ENCODE measurements at places on chromosomes 5 and 9.

- DNase-seq: no peak
These were observed 308.2 kb downstream of the ACTL7B start for GRCh38 chr9:108547411-108548135.

DNA sequence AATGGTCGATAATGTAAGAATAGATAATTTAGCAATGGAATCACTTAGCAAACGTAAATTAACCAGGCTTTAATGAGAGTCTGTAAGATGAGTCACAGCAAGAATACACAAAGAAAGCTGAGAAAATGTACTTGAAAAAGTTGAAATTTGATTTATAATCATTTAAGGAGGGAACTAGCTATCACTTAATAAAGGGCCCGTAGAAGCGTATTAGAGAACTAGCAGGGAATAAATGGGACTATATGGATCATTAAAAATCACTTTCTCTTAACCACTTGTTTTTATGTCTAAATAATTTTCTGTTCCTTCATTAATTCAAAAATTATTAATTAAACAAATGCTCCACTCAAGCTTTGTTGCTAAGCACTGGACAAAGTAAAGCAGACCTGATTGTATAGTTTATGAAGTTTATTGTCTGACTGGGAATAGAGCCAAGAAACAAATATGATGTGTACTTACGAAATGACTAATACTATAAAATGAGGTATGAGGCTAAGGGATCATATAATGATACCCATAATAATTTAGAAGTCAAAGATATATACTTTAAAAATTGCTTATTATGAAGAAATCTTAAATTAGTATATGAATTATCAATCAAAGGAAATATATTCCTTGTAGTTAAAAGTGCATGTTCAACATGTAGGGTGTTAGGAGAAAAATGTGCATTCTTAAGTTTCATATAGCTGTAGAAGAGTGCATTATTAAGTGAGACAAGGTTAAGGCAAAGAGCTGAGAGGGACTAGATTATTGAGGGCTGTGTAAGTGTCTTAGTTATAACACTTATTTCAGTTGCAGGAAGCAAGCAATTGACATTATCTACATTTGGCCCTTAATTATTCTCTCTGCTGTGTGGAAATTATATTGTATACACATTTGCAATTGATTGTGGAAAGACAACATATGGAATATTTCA, 196.8 kb downstream of the PRDM9 start:
- DNase-seq: no peak

DNA sequence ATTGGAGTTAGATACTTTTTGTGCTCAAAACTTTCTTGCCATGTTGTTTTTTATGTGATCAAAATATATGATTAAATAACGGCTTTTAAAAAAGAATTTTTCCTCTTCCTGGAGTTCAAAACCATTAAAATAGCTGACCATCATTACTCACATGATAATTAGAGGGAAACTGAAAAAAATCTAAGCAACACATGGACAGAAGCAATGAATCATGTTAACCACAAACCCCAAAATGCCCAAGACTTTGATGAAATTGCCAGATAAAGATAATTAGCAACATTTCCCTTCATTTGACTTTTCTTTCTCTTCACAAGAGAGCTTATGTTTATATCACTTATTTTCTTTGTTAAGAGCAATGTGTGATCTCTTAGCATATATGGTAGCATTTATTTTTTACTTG, 1294.2 kb downstream of the EFNA5 start:
- peak; percentile 44 for DNase-seq

DNA sequence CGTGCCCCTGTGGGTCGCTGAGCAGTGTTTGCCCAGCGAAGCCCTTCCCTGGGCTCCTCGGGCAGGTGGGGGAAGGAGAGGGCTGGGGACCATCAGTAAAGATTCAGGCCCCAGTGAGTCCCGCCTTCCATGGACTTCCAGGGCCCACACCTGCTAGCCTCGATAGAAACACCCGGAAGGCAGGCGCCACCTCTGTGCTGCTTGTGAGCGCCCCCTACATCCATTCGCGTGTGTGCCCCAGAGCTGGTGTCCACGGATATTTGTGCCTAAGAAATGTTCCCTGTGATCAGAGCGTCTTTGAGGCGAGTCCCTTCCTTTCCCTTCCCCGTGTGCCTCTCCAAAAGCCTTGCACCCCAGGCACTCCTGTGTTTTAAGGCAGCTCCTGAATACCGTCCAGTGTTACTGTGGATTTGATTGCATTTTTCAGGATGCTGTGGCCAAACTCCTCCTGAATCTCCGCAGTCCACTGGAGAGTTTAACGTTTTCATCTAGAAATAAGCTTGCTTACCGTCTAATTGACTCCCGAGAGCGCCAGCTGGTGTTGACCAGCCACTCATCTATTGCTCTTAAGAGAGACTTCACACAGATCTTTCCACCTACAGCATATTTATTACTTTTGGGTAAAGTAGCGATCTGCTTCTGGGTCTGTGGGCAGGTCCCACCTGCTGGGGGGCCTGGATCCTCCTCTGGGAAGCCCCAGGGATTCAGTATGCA, 101.4 kb downstream of the COL5A1 start:
- no peak for DNase-seq

DNA sequence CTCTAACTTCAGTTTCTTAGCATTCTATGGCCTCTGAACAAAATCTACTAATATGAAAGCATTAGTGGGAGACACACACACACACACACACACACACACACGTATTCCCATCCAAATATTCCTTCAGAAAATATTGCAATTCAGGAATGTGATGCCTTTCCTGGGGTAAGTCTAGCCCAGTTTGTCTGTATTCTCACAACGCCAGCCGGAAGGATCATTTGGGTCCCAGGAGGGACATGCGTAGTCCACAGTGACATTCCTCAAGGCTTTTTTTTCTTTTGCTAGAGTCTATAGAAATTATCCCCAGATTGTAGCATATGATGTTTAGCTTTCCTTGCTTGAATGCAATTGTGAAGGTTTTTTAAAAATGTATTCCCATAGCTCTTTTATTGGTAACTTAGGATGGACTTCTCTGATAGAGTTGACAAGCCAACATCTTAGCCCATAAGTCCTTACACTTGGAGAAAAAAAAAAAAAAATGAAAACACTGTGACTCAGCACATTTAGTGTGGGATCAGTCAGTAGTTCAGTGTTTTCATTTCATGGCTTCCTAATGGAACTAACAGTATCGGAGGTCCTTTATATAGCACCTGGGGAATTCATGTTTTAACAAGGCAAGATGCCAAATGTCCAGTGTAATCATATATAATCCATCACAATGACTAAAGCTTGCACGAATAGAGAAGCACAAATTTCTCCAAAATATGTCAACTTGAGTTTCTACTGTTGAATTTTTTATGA, 316.5 kb downstream of the DIRAS2 start:
- peak; percentile 70 for DNase-seq

DNA sequence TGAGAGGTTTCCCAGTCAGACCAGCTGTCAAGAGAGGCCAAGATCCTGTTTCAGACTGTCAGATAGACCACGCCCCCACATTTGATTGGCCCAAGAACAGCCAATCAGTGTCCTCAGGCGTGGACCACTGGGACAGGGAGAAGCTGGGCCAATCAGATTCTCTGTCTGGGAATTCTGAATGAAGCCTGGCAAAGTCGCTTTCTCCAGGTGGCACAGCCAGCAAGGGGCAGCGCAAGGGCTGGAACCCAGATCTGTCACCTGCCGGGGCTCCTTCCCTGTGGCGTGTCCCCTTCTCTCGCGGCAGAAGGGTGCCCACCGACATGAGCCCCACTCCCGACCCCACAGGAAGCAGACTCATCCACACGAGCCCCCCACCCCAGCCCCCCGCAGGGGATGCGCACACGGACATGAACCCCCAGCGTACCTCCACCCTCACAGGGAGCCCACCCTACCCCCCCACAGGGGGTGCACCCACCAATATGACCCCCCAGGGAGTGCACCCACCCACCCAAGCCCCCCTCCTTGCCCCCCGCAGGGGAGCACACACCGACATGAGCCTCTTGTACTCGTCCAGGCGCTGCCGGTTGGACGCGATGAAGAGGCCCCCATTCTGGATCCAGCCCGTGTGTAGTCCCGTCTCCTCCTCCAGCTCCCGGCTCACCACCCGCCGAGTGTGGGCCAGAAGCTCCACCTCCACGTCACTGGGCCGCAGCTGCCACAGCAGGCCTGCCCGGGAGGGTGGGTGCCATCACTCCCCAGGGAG, 6.1 kb downstream of the SARDH start:
- DNase-seq: peak; percentile 51

DNA sequence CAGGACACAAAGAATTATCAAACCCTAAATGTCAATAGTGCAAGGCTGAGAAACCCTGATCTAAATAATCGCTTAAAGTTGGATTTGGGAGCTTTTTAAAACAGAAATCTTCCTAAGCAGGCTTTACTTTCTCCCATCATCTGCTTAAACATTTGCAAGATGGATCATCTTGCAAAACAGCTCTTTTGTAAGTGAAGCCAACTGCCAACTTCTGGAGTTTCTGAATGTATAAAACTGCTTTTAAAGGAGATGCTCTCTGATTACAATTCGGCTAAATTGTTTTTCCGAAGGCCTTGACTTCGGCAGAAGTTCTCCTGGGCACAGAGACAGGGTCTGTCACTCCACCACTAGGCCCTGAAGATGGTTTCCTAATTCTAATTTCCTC, 1.3 kb downstream of the PTPN3 start:
- no peak for DNase-seq

GRCh38 chr9:23741351-23741750, 84.7 kb downstream of the ELAVL2 start:
- DNase-seq: no peak

GRCh38 chr9:112503170-112503569, 16.5 kb downstream of the KIAA1958 start:
- DNase-seq: no peak

GRCh38 chr5:148937830-148938521, 111.6 kb downstream of the ADRB2 start:
- DNase-seq: no peak

DNA sequence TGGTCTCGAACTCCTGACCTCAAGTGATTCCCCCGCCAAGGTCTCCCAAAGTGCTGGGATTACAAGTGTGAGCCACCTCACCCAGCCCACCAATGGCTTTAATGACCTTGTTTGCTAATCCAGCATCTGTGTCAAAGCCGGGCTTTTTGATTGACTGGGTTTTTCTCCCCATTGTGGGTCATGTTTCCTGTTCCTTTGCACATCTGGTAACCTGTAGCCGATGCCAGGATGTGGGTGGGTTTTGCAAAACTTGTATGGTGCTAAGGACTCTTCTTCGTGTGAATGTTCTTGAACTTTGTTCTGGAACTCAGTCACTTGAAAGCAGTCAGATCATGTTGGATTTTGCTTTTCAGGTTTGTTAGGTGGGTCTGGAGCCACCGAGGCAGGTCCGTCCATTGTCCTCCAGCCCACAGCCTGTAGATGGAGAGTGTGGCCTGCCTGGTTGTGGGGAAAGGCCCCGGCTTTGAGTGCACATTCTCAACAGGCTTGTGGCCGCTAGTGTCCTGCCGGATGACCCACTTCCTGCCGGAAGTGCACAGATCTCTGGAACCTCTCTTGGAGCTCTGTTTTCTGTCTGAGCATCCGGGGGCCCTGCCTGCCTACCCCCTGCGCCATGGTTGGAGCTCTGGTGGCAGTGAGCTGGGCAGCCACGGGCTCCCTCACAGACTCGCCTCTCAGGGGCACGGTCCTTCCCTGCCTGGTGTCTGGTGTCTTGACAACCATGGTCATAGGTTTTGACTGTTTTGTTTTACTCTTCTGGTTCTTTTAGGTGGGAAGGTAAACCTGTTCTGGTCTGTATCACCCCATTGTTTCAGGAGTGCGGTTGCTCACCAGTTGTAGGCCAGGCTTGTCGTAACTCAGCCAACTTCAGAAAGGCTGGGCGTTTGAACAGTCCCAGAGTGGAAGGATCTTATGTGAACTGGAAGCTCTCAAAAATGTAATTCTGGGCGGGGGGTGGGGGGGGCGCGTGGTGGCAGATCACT, 69.6 kb upstream of the CACNA1B start:
- no peak for DNase-seq
